Epithelial cell of umbilical artery (primary cell): ENCODE measurements at places on chromosomes 7 and 10. TPM values are rescaled to one million over a fixed set of nuclear protein-coding genes. Genes with fewer than 3 reads are reported as not detected.

ACTL6B gene
- total RNA-seq = not detected in 2 replicates

PPP1R3C gene
- 1.9 and 5.9 TPM in 2 replicates for total RNA-seq

MSMB gene
- not detected in 2 replicates for total RNA-seq

CHST3 gene
- 8.4 and 11.9 TPM in 2 replicates for total RNA-seq

TLX1 gene
- total RNA-seq = 0.15 TPM in 1 of 2 replicates, not detected in the other

HOXA5 gene
- total RNA-seq = 4.2 and 9.6 TPM in 2 replicates

HABP2 gene
- total RNA-seq = not detected in 2 replicates

RBM20 gene
- under 0.01 TPM in 1 of 2 replicates, not detected in the other for total RNA-seq

CCDC172 gene
- total RNA-seq = not detected in 2 replicates

PIK3AP1 gene
- 0.30 and 0.32 TPM in 2 replicates for total RNA-seq
